CD4-positive, alpha-beta T cell (primary cell): ENCODE measurements at places on chromosomes 3 and 15.

GRCh38 chr3:62997369-62997768 is 122.2 kb upstream of the CADPS start:
- no peak for DNase-seq

- no peak for DNase-seq
These were observed 2.5 kb upstream of the GRIP2 start for GRCh38 chr3:14542656-14543055.

GRCh38 chr3:50261505-50261904 is 7.4 kb upstream of the SEMA3B start:
- no peak for DNase-seq

GRCh38 chr3:124260206-124260915 is 268.4 kb upstream of the ROPN1 start:
- no peak for DNase-seq

DNA sequence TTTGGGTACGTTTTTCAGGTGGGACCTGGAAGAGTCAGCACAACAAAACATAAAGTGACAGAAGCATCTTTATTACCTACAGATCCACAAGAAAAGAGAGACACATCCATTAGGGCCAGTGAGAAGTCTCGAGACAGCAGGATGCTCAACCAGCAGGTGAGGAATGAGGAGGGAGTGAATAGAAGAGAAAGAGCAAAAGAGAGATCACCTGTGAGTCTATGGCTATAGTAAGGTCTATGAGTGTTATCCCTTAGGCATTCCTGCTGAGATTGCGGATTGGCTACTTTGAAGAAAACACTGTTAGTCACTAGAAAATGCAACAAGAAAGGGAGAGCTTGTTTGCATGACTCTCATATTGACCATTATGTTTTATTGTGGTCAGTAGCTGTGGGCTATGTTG is 1556.2 kb upstream of the GBE1 start:
- no peak for DNase-seq

GRCh38 chr3:29637068-29637467 is 356.2 kb downstream of the RBMS3 start:
- DNase-seq, result no peak

DNA sequence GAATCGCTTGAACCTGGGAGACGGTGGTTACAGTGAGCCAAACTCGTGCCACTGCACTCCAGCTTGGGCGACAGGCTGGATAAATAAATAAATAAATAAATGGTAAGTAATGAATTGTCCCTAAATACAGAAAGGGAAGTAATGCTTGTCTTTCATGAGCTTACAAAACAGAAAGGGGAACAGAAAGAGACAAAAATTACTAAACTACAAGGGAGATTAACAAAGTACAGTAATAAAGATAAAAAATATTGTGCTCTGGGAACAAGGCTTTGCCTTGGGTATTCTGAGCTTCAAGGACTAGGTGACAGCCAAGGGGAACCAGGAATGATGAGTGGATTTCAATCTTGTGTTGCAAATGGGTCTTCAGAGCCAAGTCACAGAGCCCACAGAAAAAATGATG is 9.2 kb upstream of the HLTF start:
- no peak for DNase-seq

GRCh38 chr3:11250902-11251806 is 21.0 kb upstream of the ATG7 start:
- DNase-seq, result no peak

GRCh38 chr3:46414739-46415138 is 7.7 kb downstream of the CCRL2 start:
- no peak for DNase-seq

GRCh38 chr15:31128919-31129768 is 27.6 kb upstream of the TRPM1 start:
- DNase-seq, result peak; percentile 84

DNA sequence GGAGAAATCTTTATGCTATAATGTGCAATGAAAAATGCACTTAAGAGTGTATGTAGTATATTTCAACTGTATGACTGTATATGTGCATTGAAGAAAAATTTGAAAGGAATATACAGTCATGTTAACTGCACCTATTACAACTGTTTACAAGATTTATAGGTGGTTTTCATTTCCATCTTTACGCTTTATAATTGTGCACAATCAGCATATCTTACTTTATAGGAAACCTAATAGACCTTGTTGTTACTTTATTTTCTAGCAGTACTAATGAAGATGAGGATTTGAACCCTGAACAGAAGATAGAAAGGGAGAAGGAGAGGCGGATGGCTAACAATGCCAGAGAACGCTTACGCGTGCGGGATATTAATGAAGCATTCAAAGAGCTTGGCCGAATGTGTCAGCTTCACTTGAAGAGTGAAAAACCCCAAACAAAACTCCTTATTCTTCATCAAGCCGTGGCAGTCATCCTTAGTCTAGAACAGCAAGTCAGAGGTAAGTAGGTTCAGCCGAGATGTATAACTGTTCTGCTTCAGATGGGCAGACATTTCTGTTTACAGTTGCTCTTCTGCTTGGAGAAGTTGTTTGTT is 103.4 kb upstream of the CGNL1 start:
- no peak for DNase-seq

DNA sequence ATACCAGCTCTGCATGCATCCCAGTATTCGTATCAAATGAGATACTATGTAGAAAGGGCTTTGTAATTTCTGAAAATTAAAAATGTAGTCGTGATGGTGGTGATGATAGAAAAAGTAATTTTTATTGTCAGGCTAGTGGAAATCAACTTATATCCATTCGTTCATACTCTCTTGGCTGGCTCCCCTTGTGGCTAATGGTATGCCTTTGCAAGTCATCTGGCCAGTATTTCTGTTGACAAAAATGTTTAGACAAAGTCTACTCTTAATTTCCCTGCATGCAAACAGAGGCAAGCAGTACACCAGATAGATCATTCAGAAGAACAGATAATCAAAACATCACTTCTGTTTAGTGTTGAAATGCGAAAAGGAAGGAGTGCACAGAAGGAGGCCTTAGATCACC is 49.6 kb upstream of the DUT start:
- no peak for DNase-seq

- DNase-seq, result no peak
These were observed 56.1 kb downstream of the SYN2 start for GRCh38 chr3:12060139-12060845.

GRCh38 chr3:54510506-54510905 is 388.2 kb downstream of the CACNA2D3 start:
- DNase-seq, result no peak

DNA sequence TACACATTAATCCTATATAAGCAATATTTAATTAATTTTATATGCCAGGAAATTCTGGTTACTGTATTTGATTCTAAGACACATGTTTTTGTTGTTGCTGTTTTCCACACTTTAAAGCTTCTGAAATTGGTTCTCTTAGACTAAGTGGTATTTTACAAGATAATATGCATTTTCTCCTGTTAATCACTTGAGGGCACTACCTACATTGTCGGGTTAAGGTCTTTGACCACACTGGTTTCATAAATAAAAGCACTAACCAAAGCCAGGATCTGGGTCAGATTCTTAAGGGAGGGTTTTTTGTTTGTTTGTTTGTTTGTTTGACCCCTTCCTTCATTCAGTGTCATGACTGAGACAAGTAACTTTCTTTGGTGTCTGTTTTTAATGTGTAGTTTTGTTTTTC is 590.2 kb downstream of the RBMS3 start:
- no peak for DNase-seq

GRCh38 chr15:80250614-80251427 is 1.2 kb downstream of the CTXND1 start:
- no peak for DNase-seq

- no peak for DNase-seq
These were observed 42.8 kb upstream of the UBE2E1 start for GRCh38 chr3:23762759-23763477.

- no peak for DNase-seq
These were observed 19.1 kb upstream of the RAP2B start for GRCh38 chr3:153142961-153143360.

- DNase-seq, result no peak
These were observed 184.1 kb upstream of the TLE3 start for GRCh38 chr15:70281811-70282307.

DNA sequence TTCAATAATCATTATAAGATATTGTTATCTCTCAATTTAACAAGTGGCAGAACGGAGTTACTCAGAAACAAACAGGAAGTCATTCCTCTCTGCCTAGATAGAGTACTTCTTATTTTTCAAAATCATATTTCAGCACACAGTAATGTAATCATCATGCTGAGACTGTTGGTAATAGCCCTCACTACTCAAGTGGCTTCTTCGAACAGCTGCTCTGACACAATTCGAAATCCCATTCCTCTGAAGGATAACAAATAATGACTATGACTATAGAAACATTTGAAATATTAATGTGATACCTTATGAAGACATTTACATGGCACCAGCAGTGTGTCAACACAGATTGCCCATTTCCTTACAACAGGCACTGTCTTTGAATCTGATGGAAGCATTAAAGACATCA is 1249.8 kb downstream of the NSUN3 start:
- DNase-seq, result no peak

DNA sequence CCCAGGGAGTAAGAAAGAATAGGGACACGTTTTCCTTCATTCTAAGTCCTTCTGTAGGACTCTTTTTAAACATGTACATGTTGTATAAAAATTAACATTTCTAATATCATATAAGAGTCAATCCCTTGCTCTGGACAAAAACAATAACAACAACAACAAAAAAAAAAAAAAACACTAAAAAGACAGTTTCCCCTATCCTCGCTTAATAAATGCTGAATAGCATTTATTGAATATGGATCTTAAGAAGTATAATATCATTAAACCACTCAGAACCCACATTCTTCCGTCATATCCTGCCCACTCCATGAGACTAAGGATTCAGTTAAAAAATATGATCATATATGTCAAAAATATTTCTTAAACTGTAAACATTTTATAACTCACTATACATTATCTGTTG is 145.1 kb downstream of the AQP9 start:
- DNase-seq, result no peak

DNA sequence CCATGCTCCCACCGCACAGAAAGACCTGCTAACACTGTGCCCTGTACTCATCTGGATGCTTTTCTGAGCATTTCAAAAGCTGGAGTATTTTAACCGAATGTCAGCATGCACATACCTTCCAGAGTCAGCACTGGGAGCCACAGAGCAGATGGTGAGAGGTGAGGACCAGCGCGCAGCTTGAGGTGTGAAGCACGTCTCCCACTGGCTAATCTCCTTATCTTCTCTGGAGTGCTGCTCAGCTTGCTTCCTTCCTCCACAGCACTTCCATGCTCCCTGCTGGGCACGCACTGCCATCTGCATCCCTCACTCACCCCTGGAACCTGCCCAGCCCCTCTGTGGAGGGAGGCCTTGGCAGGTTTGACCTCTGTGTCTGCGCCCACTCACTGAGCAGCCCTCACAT is at the start of gene GNB5:
Gene GNB5, minus strand, starts transcription at position 186 of the 400 bp plus-strand sequence. CDS start 6,716 bp downstream, outside the sequence.
- no peak for DNase-seq

DNA sequence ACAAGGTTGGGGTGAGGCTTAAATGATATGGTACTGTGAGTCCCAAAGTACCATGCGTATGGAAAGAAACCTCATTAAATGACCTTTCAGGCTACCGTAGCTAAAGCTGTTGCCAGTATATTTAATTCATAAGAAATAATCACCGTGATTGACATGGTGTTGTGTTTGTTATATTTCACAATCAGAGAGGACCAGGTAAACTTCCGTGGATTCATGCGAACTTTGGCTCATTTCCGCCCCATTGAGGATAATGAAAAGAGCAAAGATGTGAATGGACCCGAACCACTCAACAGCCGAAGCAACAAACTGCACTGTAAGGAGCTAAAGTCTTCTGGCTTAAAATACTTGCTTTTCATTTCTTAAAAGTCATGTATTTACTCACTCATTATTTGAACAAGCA is 31.5 kb downstream of the CHP1 start:
- no peak for DNase-seq

GRCh38 chr3:64037084-64037483 is 13.8 kb upstream of the PSMD6 start:
- no peak for DNase-seq

DNA sequence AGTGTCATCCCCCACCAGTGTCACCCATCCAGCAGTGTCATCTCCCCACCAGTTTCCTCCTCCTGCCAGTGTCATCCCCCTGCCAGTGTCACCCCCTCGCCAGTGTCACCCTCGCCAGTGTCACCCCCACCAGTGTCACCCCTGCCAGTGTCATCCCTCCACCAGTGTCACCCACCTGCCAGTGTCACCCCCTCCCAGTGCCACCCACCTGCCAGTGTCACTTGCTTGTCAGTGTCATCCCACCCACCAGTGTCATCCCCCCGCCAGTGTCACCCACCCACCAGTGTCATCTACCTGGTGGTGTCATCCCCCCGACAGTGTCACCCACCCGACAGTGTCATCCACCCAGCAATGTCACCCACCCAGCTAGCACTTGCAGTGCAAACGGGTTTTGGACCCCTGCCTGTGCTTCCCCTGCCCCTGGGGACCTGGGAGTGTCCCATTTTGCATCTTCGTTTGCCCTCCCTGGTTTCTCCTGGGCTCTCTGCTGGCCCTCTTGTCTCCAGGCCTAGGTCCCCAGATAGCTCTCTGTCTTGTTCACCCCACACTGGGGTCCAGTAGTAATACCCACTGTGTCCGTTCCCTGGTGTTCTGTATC is 99.8 kb upstream of the PRR20G start:
- no peak for DNase-seq
